ENCODE measurements at places on chromosomes 1 and 21. TPM values are rescaled to one million over a fixed set of nuclear protein-coding genes. Genes with fewer than 3 reads are reported as not detected.

CHRM3 gene
- total RNA-seq: 1.1 TPM

ELK4 gene
- 28.4 TPM for total RNA-seq

TMEM234 gene
- total RNA-seq: 17.3 TPM

GRCh38 chr1:22420455-22421053 lies 31.1 kb upstream of the ZBTB40 start:
- H3K27ac ChIP-seq: no peak overlapping the region
- H3K4me3 ChIP-seq: no peak overlapping the region
- DNase-seq: peak; percentile 47
- peaks cover 10% of the 10 kb centered on the region for H3K4me1 ChIP-seq

DNA sequence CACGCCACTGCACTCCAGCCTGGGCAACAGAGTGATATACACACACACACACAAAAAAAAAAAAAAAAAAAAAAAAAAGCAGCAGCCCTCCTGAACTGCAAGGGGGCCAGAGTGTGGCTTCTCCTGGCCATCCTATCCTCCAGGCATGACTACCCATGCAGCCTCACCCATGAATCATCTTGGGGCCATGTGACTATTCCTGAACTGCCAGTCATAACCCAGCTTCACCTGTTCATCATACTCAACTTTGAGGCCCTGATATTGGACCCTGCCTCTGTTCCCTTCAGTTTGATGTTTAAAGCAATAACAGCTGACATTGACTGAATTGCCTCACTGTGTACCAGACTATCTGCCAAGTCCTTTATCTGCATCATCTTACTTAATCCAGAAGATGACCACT lies 2.8 kb upstream of the HPCAL4 start:
- H3K4me3 ChIP-seq: no peak overlapping the region
- H3K4me1 ChIP-seq: peaks cover 4% of the 10 kb centered on the region
- H3K27me3 ChIP-seq: peaks cover 79% of the 10 kb centered on the region
- H3K27ac ChIP-seq: no peak overlapping the region

GRCh38 chr21:28154121-28154520 lies 838.6 kb downstream of the LTN1 start:
- no peak for DNase-seq
- no peaks in the 10 kb centered on the region for H3K27me3 ChIP-seq
- no peaks in the 10 kb centered on the region for H3K36me3 ChIP-seq
- H3K4me3 ChIP-seq: no peak overlapping the region
- H3K4me1 ChIP-seq: no peaks in the 10 kb centered on the region

DNA sequence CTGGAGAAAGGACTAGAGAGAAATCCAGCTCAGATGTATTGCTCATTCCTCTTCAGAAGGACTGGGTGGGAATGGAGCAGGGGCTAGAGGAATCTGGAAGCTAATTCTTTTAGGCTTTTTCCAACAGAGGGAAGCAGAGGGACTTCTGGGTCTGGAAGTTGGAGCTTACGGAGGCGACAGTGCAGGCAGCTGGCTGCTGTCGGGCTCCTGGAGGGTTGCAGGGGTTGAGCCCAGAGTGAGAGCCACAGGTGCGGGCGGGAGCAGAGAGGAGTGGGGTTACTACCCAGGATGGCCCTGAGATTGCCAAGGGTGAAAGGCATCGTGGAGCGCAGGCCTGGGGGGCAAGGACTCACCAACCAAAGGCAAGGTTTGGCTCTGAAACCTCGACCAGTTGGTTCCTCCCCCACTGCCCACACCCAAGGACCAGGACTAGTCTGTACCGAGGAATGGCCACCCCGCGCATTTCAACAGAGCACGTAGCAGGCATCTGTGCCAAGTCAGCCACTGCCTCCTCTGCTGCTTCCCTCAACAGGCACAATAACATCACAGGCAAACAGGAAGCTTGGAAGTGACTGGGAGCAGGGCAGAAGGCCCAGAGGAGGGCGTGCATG lies 22.7 kb upstream of the EDN2 start:
- no peak for DNase-seq
- no peaks in the 10 kb centered on the region for H3K27me3 ChIP-seq
- no peak overlapping the region for H3K4me3 ChIP-seq
- no peak overlapping the region for H3K27ac ChIP-seq

Data from astrocyte (in vitro differentiated cells and primary cell).